Aorta (tissue), 5 donors: ENCODE measurements at places on chromosomes 5 and 9. TPM values are rescaled to one million over a fixed set of nuclear protein-coding genes. Genes with fewer than 3 reads are reported as not detected.

The LOX gene
- 40.9 TPM for total RNA-seq

The NANS gene
- 40.8 TPM for total RNA-seq

The CYLC2 gene
- total RNA-seq: not detected

The RGS3 gene
- total RNA-seq: 161 TPM

The INSL4 gene
- not detected for total RNA-seq

The RAB3C gene
- 21.7 TPM for total RNA-seq

The LRRC70 gene
- 9.6 TPM for total RNA-seq

The FUT7 gene
- total RNA-seq: 0.68 TPM

The ASPN gene
- total RNA-seq: 79.8 TPM

The ARL14EPL gene
- total RNA-seq: not detected

The WDR31 gene
- total RNA-seq: 1.1 TPM

The CCNI2 gene
- total RNA-seq: not detected

The ZNF367 gene
- 1.8 TPM for total RNA-seq

The IFNA2 gene
- not detected for total RNA-seq

The LARP1 gene
- total RNA-seq: 142 TPM

The MROH2B gene
- not detected for total RNA-seq

The IFNE gene
- not detected for total RNA-seq

The MARCOL gene
- not detected for total RNA-seq

The PRDM9 gene
- not detected for total RNA-seq

The LRRC26 gene
- total RNA-seq: not detected

The MARCHF6 gene
- total RNA-seq: 147 TPM

The ACOT12 gene
- total RNA-seq: 0.18 TPM

The LRRC19 gene
- total RNA-seq: not detected

The CBY3 gene
- not detected for total RNA-seq

The PAM gene
- total RNA-seq: 711 TPM

The PCDHA9 gene
- total RNA-seq: 0.36 TPM

The NUTM2F gene
- total RNA-seq: not detected

The PHF2 gene
- total RNA-seq: 32.4 TPM

The EQTN gene
- 0.78 TPM for total RNA-seq

The FAM81B gene
- not detected for total RNA-seq

The DAB2IP gene
- 70.3 TPM for total RNA-seq

The C1QTNF2 gene
- total RNA-seq: 13.5 TPM

The MEGF10 gene
- total RNA-seq: 0.52 TPM

The LHX6 gene
- 12.2 TPM for total RNA-seq

The PCDHB16 gene
- 7.4 TPM for total RNA-seq

The RAD50 gene
- total RNA-seq: 29.9 TPM

The NMUR2 gene
- total RNA-seq: not detected

The SLC6A3 gene
- total RNA-seq: 0.30 TPM

The MYORG gene
- 6.1 TPM for total RNA-seq

The GPX3 gene
- 694 TPM for total RNA-seq

The PTGDS gene
- total RNA-seq: 128 TPM

The FSTL4 gene
- 0.42 TPM for total RNA-seq

The GHR gene
- 17.1 TPM for total RNA-seq

The MSMP gene
- total RNA-seq: 2.0 TPM

The FOXI1 gene
- total RNA-seq: not detected

The BARX1 gene
- total RNA-seq: 0.27 TPM

The SETD9 gene
- 8.6 TPM for total RNA-seq

The ADAMTS19 gene
- total RNA-seq: 0.42 TPM

The PCDHGA12 gene
- 18.8 TPM for total RNA-seq
